ENCODE measurements at places on chromosomes 6 and 20. TPM values are rescaled to one million over a fixed set of nuclear protein-coding genes. Genes with fewer than 3 reads are reported as not detected.

HM13 gene
- 125 TPM for polyA plus RNA-seq

NPEPL1 gene
- 58.4 TPM for polyA plus RNA-seq

SEMG1 gene
- not detected for polyA plus RNA-seq

MARCKS gene
- polyA plus RNA-seq = 193 TPM

All from cardiac muscle cell (in vitro differentiated cells and primary cell).